IPS DF 19.7 (cell line): ENCODE measurements at places on chromosomes 16 and 17.

DNA sequence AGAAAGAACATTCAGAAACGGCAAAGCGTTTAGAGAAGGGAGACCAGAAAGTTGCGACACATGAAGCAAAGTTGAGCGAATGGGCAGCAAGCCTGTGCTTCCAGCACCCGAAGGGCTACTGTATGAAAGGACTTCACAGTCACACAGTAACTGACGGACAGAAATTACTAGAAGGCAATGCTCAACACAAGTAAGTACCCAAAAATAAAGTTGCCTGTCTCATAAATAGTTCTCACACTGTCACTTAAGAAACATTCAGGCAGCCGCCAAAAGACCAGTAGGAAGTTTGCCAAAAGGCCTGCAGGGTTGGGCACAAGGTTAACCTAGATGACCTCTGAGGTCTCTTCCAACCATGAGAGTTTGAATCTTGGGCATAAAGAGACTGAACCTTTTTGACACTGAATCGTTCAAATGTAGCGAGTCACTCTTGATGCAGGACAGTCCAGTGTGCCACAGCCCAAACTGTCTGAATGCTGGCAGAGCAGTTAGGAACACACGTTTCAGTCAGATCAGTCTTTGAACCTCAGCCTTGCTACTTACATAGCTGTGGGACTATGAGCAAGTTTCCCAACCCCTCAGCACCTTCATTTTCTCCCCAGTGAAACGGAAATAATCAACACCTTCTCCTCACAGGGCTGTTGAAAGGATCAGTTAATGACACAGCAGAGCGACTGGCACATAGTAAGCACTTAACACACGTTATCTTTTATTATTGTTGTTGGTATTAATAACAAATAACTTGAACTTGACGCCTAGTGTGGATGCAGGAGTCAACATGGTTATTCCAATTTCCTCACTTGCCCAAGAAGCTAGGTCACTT is 10.4 kb downstream of the NCBP3 start:
- no peak for DNase-seq

DNA sequence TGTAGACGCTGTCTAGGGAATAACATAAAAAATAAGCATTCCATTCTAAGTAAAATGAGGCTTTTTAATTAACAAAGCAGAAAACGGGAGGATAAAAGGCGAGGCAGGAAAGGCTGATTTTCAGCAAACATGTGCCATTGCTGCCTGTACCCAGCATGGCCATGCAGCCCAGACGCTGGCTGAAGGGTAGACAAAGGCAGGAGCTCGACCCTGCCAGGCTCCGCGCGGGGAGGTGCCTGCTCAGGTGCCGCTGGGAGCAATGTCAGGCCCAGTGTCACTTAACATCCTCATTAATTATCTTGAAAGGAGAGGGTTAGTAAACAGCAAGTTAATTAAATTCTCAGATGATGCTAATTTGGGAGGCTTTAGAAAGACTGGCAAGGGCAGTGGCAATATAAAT is 136.0 kb downstream of the ZFHX3 start:
- no peak for DNase-seq

- DNase-seq = no peak
Measured at GRCh38 chr17:58913552-58913951, 157.9 kb downstream of the PPM1E start.

- no peak for DNase-seq
Measured at GRCh38 chr17:38739305-38739704, 8.8 kb downstream of the PCGF2 start.

GRCh38 chr16:12557786-12558185 is 245.9 kb downstream of the CPPED1 start:
- no peak for DNase-seq

DNA sequence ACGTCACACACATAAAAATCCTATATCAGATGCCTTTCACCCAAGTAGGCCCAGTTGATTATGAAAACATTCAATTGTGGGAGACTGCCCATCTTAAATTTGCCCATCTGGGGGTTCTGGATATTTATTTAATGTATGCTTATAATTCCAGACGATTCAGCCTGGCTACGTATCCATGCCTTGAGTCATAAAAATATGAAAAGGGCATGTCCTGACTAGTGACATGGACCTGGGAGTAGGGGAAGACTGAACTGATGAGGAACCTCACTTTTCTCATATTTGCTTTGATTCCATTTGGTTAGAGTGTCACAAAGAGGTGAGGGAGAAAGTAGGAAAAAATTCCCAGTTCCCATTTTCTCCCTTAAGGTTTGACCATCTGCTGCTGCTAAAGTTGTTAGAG is 122.5 kb upstream of the GNAO1 start:
- no peak for DNase-seq

DNA sequence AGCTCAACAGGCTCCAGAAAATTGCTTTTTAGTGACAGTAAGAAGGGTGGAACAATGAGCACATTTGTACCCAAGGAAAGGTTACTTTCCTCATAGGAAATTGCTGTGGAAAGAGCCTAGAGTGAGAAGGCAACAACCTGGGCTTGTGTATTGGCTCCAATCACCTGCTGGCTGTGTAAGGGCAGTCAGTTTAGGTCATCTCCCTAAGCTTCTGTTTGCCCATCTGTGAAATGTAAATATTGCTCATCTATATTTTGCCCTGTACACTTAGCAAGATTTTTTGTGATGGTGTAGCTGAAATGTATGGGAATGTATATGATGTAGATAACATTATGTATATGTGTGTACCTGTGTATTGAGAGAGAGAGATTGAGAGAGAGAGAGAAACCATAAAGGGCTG is 225.2 kb upstream of the MPHOSPH6 start:
- no peak for DNase-seq

DNA sequence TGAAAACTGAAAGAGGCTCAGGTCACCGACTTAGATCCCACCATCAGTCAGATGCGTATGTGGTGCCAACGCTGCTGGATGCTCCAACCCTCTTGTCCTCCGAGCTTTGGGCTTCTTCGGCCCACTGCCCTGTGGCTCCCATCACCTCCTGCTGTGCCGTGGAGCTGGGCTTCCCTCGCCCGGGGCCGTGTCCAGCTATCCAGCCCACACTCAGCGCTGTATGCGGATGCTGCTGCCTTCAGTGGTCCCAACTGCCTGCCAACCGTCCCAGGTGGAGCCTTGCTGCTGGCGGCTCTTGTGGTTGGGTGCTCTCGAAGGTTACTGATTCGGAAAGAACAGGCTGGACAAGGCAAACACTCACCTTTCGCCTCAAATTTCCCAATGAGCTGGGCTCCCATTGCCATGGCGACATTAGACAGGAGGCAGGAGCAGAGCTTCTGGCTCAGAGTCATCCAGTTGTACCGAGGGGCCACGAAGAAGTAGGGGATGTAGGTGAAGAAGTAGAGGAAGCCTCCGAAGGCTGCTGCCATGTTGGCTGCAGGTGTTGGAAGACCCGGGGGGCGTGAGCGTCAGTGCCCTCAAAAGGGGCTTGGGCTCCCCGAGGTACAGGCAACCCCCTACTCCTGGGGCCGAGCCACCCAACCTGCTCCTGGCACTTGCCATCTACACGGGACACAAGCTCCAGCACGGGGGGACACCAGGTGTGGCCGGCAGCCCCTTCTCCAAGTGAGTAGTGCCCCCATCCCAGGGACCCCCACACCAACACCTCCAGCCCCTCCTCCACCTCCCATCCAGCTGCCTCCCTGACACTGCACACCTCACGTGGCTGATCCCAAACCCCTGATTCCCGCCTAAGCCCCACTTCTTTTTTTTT is 32.2 kb downstream of the ABCA3 start:
- DNase-seq = no peak

- DNase-seq = no peak
Measured at GRCh38 chr17:27518545-27519521, 62.6 kb downstream of the KSR1 start.

DNA sequence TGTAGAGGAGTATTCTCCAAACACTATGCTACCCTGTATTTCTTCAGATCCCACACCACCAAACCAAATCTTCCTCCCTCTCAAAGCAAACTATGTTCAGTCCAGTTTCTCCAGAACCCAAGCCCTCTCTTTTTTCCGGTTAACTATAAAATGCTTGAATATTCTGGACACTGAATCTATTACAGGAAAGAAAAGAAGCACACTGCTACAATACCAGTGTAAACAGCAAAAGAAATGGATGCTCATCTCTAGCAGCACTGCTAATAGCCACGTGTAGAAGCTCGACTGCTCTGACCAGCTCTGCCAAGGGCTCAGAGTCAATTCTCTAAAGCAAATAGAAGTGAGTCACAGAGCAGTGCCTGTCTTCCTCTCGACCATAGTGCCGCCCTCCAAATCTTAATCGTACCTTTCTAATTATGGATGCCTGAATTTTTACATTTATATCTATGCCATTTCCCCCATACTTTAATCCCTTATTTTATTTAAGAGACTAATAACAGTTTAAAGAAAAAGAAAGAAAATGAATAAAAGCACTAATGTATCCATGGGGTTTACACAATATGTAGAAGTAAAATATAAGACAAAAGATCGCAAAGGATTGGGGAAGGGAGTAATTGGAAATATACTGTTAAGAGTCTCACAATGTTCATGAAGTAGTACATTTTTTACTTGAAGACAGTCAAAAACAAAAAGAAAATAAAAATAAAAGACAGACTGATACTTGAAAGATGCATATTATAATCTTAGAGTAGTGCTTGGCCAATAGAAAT is 154.5 kb downstream of the PARN start:
- no peak for DNase-seq

DNA sequence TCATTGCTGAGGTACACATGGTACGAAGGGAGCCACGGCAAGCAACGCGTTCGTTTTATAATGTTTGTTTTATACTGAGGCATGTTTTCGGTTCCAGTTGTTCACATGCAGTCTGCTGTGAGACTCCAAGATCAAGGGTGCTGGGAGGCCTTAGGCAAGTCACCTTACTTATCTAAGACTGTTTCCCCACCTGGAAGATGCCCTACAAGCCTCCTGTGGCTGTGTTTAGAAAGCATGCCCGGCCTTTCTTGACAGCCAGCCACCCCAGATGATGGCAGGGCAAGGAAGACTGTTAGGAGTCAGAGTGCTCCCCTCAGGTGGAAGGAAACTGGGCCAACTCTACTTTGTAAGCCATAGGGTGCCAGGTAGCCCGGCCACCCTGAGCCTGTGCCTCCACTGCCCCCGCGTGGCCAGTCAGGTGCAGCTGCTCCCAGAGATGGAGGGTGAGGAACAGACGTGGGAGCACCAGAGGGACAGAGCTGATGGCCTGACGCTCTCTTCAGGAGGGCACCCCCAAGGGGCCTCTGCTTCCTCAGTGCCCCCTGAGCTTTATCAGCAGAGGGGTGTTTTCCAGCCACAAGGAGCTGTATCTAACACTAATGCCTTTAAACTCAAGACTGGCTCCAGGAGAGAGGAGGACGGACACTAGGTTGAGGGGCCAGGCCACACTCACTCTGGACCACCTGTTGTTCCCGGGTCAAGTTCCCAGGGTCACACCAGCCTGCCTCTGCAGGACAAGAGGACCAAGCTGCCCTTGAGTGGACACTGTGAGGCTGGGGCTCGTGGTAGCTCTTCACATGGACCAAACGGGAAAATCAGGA is 5.4 kb downstream of the NAT9 start:
- no peak for DNase-seq

DNA sequence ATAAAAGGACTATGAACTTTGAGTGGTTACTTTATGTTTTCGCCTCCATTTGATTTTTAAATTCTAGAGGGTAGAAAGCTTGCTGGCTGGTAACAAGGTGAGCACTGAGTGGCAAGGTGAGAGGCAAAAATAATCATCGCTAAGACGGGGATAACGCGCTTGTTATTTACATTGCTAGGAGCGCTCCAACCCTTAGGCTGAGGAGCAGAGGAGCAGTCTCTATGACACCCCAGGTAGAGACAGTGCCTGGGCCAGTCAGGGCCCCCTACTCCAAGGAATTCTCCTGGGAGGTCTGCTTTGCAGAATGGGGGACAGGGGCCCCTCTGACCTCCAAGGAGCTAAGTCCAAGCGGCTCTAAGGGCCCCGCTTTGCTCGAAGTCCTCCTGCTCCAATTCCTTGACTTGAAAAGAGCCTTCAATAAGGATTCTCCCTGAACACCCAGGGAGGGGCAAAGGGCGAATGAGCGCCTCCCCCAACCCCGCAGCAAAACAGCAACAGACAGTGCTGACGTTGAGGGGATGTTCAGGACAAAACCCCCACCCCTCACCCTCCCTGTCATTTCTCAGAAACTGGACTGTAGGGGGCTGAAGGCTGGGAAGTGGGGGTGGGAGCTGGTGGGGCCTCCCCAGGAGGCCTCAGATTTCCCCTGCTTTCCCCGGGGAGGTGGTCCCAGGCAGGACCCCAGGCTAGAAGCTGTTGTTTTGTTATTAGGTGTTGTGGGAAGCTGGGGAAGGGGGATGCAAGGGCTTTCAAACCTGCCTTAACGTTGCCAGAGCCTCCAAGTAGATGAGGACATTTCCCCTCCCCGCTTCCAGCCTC is 10.2 kb upstream of the FOXF1 start:
- no peak for DNase-seq

- no peak for DNase-seq
Measured at GRCh38 chr17:29642171-29642611, 19.5 kb upstream of the CORO6 start.

DNA sequence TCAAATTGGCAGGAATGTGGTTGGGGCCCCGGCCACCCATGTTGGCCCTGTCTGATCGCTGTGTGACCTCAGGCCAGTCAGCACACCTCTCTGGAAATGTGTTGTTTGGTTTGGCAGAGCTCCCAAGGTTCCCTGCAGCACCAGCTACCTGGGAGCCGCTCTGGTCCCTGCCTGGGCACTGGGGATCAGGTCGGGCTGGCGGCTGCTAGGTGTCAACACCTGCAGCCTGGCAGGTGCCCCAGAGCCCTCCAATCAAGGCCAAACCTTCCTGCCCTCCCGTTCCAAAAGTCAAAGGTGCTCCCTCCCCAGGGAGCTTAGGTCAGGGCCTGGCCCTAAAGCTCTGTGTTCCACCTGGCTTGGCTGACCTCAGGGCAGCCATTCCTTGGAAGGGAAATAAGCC is 55.9 kb downstream of the ZDHHC7 start:
- DNase-seq = no peak

DNA sequence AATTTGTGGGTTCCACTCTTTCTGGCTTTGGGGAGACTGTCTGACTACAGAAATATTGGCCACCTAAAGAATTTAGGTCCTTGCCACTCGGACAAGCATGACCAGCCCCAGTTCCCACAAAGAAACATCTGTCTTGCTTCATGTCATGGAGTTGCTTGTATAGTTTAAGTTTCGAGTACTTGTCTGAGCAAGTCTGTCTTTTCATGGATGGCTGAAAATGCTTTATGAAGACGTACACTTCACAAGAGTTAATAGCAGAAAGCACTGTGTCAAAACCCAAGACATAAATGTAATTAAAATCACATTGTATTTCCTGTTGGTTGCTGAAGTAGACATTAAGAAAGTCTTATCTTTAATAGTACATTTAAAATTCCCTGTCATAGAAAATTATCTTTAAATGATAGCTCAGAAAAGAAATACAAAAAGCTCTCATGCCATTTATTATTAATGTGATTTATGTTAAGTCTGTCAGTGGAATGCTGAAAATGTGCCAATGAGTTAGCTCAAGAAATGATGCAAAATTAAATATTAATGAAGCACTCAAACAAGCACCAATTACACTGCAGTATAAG is 29.8 kb upstream of the XYLT2 start:
- DNase-seq = no peak

- no peak for DNase-seq
Measured at GRCh38 chr17:63647065-63647725, 25.0 kb downstream of the MAP3K3 start.
